ENCODE measurements at places on chromosomes 1 and 21. TPM values are rescaled to one million over a fixed set of nuclear protein-coding genes. Genes with fewer than 3 reads are reported as not detected.

The TSTD1 gene
- total RNA-seq: 1.8 TPM

The MIXL1 gene
- not detected for total RNA-seq

The DNASE2B gene
- total RNA-seq: not detected

The SPATA1 gene
- 1.8 TPM for total RNA-seq

- no peak for DNase-seq
Measured at GRCh38 chr1:172117800-172118199, 276.5 kb downstream of the DNM3 start.

DNA sequence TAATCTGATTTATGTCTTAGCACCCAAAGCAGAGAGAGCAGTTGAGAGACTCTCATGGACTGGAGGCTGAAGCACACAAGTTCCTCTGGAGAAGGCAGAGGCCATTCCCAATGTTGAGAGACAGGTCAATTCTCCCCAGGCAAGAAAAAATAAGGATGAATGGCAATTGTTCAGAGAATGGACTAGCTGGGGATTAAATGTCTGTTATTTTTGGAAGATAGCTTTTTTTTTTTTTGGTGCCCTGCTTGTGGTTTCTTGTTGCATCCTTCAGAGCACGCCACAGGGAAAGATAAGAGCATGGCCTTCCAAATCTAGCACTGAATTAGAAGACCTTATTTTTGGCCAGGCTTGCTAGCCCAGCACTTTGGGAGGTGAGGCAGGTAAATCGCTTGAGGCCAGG is 65.6 kb upstream of the ERRFI1 start:
- DNase-seq: no peak

GRCh38 chr1:59057211-59057694 is 239.6 kb upstream of the FGGY start:
- DNase-seq: peak; percentile 82

GRCh38 chr1:222370081-222370912 is 177.6 kb downstream of the HHIPL2 start:
- peak; percentile 44 for DNase-seq

- DNase-seq: peak; percentile 70
Measured at GRCh38 chr1:2384941-2385481, 6.3 kb downstream of the MORN1 start.

DNA sequence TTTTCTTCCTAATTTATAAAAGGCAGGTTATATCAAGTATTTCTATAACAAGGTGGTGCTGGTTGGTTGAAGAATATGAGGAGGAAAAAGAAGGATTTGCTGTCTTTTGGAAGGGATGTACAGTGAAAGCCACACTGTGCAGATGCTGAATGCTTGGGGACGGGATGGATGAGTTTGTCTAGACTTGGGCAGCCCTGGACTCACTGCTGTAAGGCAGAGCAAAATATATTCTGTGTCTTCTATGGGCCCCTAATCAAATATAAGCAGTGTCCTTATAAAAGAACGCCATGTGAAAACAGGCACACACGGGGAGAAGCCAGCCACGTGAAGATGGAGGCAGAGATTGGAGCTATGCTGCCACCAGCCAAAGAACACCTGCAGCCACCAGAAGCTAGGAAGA is 47.4 kb downstream of the PHC2 start:
- no peak for DNase-seq

DNA sequence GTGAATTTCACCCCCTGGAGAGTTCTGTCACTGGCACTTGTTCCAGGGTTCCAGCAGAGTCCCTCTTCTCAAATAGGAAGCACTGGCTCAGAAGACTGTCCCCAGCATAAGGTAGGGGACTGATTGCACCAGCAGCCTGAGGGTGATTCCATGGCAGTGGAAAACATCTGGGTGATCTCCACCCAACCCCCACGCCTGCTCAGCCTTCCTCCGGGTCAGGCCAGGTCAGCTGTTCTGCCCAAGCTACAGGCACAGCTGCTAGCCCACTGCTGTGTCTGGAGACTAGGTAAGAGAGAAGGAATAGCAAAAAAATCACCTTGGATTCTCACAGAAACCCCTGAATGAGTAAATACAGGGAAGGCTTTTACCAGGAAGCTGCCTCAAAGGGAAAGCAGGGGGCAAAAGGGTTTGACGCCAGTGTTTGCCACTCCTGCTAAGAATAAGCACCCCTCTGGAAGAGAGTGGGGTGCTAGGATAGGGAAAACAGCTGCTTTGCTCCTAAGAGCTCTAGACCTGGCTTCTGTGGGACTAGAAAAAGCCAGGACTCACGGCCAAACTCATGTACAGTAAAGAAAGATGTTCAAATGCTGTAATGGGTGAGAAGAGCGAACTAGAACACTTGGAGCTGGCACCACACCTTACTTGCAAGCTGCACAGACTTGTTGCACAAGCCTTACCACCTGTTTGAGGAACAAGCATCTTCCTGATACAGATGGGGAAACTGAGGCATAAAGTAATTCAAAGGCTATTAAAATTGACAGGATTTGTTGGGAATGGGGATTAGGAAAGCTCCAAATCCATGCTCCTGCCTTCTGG is 1.0 kb upstream of the DENND2D start:
- peak; percentile 63 for DNase-seq

DNA sequence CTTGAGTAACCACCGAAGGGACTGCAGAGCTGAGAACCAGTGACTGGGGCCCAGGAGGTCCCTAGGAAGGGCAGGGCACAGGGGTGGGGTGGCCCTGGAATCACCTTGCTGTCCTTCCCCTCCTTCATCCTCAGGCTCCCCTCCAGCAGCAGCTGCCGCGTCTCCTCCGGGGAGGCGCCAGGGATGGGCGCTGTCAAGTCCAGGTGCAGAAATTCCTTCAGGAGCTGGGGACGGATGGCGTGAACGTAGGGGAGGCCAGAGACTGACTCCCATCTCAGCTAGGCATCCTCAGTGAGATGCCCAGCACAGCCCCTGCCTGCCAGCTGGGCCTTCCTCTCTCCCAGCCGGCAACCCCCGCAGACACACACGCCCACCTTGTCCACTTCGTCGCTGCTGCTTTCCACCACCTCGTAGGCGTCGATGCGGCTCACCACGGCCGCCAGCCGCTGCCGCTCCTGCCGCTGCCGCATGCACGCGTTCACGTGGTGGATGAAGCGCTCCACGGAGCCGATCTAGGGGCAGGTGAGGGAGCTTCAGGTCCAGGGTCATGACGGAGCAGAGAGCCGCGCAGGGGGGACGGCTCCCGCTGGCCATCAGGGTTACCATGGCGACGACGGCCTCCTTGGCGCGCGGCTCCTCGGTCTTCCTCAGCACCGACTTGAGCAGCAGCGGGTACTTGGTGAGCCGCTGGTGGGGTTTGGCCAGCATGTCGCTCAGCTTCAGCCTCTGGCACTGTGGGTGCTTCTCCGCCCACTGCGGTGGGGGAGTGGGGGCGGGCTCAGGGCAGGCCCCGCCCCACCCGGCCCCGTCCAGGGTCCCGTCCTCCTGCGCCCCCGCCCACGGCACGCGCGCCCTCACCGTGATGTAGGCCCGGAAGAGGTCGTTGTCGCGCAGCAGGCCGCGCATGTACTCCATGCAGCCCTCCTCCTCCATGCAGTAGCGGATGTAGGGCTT is 4.4 kb upstream of the TNFRSF25 start:
- peak; percentile 87 for DNase-seq

DNA sequence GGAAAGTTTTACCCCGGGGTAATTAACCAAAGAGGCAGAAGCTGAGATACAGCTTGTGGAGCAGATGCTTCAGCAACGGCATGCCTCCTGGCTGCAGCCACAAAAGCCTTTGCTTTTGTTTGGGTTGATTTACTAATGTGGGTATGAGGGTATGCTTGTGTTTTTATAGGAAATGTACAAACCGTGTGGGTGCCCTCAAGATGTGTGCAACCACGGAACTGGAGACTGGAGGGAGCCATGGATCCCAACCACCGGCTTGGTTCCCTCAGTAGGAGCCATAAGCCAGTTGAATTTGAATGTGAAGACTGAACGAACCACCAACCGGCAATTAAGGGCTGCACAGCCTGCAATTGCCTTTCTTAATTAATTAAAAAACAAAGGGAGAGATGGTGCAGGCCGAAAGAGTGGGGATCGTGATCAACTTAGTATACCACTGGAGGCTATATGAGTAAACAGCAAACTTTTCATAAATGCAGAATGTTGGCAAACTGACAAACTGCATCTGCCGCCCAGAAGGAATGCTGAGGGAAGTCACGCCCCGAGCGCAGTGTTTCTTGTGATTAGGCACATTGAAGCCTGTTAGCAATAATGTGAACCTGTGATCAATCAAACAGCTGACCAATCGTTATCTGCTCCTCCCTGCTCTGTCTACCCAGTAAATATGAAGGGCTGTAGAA is 104.1 kb downstream of the DISP1 start:
- DNase-seq: no peak
